Skeletal muscle tissue (tissue), 5 donors: ENCODE measurements at places on chromosomes 5 and 9. TPM values are rescaled to one million over a fixed set of nuclear protein-coding genes. Genes with fewer than 3 reads are reported as not detected.

Gene RIOK2
- total RNA-seq = 23.5 TPM

Gene SHISAL2B
- not detected for total RNA-seq

Gene CD72
- 2.1 TPM for total RNA-seq

Gene OBP2B
- total RNA-seq = not detected

Gene CAAP1
- 12.5 TPM for total RNA-seq

Gene CDH18
- 12.0 TPM for total RNA-seq

Gene ARSI
- total RNA-seq = 9.9 TPM

Gene SPINK5
- not detected for total RNA-seq

Gene FAM78A
- total RNA-seq = 14.6 TPM

Gene EDIL3
- 14.1 TPM for total RNA-seq

Gene OLFM1
- 2.6 TPM for total RNA-seq

Gene ENG
- 9.4 TPM for total RNA-seq

Gene GZMA
- total RNA-seq = 0.52 TPM

Gene C9
- 1.0 TPM for total RNA-seq

Gene GIN1
- 11.5 TPM for total RNA-seq

Gene MRPS27
- 75.7 TPM for total RNA-seq

Gene EPB41L4A
- 21.4 TPM for total RNA-seq

Gene PCDHAC2
- 2.1 TPM for total RNA-seq

Gene CER1
- total RNA-seq = not detected

Gene GFPT2
- total RNA-seq = 9.9 TPM

Gene BTNL8
- not detected for total RNA-seq

Gene CDKN2B-AS1
- 0.52 TPM for total RNA-seq

Gene PRR16
- total RNA-seq = 4.7 TPM

Gene FOXD1
- total RNA-seq = 0.52 TPM
